ENCODE measurements at places on chromosomes 12 and 14. TPM values are rescaled to one million over a fixed set of nuclear protein-coding genes. Genes with fewer than 3 reads are reported as not detected.

Gene TROAP
- total RNA-seq: 6.5 TPM

Gene TRHDE
- 24.2 TPM for total RNA-seq

Gene CLMN
- total RNA-seq: 3.2 TPM

Gene ING4
- 61.6 TPM for total RNA-seq

Gene SEC23A
- total RNA-seq: 157 TPM

Gene LTB4R
- total RNA-seq: 1.2 TPM

Gene DTX1
- 34.8 TPM for total RNA-seq

Gene SLC38A2
- total RNA-seq: 174 TPM

Gene TGM1
- total RNA-seq: 3.0 TPM

Gene SMOC1
- 33.7 TPM for total RNA-seq

Gene LRTM2
- 11.3 TPM for total RNA-seq

Gene HOXC10
- total RNA-seq: not detected

Gene CLEC14A
- 5.3 TPM for total RNA-seq

Gene CELA1
- total RNA-seq: not detected

Gene FOXN4
- total RNA-seq: 0.23 TPM

Gene CLEC4C
- not detected for total RNA-seq

Gene SPATS2
- 51.9 TPM for total RNA-seq

Gene GARIN6
- not detected for total RNA-seq

Gene ESR2
- total RNA-seq: 2.5 TPM
